ENCODE measurements at places on chromosomes 4 and X.

GRCh38 chr4:64715741-64716140 lies 306.5 kb upstream of the TECRL start:
- no peak for DNase-seq

DNA sequence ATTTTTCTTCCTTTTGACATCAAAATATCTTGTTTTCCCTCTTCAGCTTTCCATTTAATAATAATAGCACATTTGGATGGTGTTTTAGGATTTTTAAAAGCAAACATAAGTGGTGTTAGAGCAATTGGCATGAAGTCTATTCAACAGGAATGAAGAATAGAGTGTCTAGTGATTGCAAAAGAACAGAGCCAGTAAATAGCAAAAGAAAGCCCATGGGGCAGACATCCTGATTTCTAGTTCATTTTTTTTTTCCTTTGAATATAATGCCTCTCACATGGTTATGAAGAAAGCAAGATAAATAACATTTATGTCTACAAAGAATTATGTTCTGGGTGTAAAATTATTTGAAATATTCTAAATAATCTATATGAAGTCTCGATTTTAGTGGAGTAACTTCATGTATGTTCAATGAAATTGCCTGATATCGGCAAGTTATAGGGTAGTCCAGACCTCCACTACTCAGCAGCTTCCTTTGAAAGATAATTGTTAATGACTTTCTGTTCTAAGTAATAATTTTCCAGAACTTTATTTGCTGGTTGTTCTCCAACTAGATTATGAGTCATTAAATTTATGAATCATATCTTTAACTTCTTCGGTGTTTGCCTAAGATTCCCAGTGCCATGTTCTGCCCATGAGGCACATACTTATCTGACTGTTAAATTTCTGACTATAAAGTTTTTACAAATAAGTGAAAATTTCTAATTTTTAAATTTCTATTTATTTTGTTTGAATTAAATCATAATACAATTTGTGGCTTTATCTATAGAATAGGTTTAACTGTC lies 587.9 kb downstream of the TLL1 start:
- DNase-seq, result no peak

GRCh38 chrX:124651031-124651430 lies 304.7 kb downstream of the SH2D1A start:
- DNase-seq, result no peak

DNA sequence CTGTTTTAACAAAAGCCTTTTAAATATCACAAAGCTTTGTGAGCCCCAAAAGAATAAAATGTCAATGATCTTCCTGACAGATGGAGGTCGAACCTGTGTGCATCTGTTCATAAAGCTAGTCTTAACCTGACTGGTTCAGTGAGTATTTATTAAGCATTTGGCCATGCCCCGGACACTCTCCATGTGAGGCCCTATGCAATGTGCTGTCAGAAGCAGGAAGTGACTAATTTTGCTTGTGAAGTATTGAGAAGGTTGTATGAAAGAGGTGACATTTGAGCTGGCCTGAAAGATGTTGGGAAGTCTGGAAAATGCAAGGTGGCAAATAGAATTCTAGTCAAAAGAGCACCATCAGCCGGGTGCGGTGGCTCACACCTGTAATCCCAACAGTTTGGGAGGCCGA lies 171.4 kb downstream of the MSL3 start:
- no peak for DNase-seq

DNA sequence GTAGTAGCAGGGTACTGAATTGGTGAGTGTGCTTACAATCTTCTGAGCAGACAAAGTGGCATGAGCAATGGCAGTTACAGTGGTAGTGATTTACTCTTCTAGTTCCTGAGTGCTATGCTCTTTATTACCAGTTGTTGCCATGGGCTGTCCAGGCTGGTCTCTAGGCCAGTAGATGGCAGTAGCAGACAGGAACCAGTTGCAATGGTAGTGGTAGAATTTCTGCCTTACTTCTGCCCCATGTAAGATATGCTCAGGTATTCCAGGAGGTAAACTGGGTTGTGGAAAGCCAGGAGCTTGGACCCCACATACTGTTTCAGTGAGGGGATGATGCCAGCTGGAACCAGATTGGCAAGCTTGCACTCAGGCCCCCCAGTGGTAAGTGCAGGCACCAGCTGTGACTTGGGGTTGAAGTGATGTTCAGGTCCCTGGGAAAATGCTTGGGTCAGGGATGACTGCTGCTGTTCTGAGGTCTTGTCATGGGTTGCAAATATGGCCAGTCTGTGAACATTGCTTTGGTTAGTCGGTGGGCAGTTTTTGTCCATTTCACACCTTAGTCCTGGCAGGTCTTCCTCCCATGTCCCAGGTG lies 63.0 kb upstream of the ZXDB start:
- no peak for DNase-seq

DNA sequence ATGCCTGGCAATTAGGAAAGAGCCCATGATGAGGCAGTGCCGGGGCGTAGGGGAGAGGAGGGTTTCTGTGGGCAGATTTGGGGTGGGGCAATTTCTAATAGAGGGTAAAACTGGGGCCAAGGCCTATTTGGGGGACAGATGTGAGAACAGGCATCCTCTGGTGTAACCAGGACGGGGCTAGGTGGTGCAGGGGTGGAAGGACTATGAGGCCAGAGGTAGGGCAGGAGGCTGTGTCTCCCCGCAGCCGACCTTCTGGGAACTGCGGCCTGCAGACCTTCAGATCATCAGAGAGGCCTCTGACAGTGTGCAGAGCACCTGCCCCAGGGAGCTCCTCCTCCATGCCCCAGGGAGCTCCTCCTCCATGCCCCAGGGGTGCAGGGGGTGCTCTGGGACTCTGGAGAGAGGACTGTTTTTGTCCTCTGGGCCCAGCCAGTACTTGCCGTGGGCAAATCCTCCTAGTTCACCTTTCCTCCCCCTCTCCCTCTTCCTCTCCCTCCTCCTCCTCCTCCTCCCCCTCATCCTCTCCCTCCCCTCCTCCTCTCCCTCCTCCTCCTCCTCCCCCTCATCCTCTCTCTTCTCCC lies 101.9 kb downstream of the SORCS2 start:
- DNase-seq, result no peak

DNA sequence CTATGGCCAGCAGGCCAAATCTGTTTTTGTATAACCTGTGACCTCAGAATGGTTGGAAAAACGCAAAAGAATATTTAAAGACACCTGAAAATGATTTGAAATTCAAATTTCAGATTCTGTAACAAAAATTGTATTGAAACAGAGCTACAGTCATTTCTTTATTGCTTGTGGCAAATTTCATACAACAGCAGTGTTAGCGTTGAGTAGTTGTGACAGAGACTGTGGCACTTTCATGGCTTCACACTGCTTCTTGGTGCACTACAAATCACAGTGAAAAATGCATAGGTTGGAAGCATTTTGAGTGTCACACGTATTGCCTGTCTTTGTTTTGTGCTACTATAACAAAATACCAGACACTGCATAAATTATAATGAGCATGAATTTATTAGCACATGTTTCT lies 12.2 kb upstream of the PARM1 start:
- no peak for DNase-seq

DNA sequence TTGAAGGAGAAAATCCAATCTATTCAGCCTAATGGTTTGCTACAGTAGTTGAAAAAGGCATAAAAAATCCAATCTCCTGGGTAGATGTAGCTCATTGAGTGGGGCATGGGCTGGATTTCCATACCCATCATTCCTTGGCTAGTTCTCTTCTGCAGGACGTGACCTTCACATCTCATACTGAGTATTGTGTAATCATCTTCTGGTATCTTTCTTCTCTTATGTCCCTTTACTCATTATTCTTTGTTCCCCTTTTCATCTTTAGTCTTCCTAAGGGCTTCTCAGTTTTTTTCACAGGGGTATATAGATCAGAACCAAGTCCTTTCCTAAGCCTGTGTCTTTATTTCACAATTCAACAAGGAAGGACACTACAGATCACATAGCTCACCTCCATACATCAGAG lies 727.6 kb upstream of the MAGEB2 start:
- no peak for DNase-seq

DNA sequence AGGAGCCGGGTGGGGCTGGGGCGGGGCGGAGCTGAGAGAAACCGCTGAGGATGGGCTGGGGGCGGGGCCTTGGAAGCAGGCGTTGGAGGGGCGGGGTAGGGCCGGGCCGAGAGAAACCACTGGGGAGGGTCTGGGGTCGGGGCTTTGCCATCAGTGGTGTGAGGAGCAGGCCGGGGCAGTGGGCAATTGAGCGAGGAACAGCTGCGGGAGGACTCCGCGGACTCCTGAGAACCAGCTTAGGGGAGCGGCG lies 1.3 kb upstream of the EOLA2 start:
- no peak for DNase-seq

DNA sequence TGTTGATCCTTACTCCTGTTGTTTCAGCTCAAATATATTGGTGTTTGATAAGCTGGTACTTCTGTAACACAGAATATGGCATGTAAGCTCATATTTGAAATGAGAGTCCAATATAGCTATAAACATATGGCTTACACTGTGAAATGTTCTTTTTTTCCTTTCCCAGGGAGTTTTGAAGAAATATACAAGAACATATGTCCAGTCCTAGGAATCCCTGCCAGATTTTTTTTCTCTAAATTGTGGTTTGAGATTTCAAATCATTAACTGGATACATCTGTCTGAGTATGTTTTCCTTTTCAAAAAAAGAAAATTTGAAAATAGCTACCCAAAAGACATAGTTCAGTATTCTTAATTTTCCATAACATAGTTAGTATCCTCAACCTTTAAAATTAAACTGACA lies 60.2 kb downstream of the HMGB2 start:
- DNase-seq, result no peak

DNA sequence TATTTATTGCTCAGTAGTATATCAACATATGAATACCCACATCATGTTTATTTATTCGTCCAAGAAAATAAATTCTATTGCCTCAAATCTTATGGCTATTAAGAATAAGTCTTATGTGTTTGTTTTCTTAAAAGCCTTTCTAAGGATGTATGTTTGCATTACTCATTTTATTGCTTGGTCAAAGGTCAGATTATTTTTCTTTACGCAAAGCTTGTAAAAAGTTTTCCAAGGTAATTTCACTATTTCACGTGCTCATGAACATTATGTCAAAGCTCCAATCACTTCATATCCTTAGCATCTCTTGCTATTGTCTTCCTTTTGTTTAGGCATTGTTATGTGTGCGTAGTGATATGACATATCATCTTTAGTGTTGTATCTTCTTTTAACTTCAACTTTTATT lies 258.5 kb upstream of the FSTL5 start:
- DNase-seq, result no peak

DNA sequence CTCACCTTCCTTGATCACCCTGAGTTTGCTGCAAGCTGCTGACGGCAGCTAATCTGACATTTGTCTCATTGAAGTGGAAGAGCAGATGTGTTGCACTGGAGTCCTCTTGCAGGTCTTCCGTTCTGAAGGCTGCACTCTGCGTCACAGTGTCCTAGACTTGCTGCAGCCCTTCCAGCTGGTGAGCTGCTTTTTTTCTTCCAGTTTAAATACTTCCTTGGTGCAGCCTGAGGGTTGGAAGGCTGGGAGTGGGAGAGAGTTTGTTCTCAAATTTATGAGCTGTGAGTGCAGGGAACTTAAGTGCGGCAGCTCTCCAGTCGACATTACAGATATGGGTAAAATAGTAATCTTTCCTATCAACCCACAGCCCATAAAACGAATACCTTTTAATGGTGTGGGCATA lies 303.6 kb upstream of the FAT1 start:
- no peak for DNase-seq

DNA sequence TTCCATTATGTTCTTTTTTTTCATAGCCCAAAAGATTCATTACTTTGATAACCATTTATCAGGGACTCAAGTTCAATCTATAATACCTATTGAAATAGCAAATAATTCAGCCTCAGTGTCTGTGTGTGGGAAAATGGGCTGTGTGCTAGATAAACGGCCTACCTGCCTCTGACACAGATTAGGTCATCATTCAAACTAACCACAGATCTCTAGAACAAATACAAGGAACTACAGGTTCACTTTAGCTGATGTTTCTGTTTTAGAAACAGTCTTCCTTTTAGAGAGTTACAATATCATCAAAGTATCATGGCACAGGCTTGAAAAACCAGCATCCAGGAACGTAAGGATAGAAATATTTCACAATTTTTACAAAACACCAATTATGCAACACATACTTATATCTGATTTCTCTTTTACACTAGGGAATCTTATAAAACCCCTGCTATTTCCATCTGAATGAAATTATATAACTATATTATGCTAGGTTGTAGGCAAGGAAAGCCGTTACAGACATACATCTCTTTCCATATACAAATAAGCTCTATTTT lies 56.6 kb upstream of the MAB21L2 start:
- no peak for DNase-seq

DNA sequence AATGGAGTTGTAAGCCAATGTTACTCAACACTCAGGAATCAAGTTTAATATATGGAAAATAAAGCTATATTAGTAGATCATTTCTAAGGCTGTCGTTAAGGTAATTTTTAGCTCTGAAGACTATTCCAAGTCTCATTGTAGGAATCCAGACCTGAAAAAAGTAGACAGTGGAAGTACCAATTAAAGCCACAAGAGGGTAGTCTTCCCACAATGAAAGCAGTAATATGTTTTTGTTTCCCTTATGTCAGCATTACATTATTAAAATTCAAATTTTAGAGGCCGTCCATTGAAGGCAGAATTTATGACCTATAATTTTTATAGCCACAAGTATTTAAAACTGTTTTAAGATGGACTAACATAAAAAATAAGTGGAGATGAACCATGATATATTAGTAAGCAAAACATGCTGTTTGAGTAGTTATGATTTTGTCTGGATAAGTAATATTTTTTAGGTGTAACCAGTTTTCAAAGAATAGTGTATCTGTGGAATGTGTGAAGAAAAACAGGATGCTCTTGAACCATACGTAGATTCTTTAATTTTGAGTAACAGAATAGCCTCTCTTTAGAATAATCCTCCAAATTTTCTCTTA lies 372.6 kb upstream of the TECRL start:
- no peak for DNase-seq

- DNase-seq, result peak; percentile 25
Observed at GRCh38 chr4:153142700-153143438, 61.4 kb upstream of the TRIM2 start.

- DNase-seq, result no peak
Observed at GRCh38 chr4:124454772-124455270, 257.7 kb downstream of the ANKRD50 start.

- no peak for DNase-seq
Observed at GRCh38 chr4:137804906-137805495, 272.7 kb upstream of the PCDH18 start.

DNA sequence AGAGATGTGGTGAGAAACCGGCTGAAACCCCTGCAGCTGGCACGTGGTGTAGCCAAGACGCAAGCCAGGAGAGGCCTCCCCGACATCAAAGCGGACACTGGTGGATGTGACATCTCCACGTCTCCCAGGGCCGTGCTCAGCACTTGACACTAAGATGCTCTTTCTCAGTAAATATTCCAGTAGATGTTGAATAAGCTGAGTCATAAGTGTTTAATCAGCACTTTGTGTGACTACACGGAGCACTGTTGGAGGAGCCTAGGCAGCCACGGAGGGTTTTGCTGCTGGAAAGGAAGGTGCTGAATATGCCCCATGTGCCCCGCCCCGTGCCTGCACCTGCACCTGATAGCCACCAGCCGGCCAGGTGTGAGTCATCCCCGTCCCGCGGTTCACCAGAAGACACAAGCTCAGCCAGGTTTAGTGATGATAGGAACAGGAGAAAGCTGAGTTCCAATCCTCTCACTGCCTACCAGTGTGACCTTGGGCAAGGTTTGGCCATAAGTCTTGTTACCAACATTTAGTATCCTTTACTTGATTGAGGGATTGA lies 29.0 kb upstream of the C4orf50 start:
- DNase-seq, result no peak

- no peak for DNase-seq
Observed at GRCh38 chr4:177879851-177880250, 437.6 kb upstream of the AGA start.

Measured in activated effector memory CD4-positive, alpha-beta T cell treated with Interleukin-2 at 50 U/mL for 16 hours (primary cell).